GM12878 (cell line): ENCODE measurements at places on chromosomes 1 and 21.

DNA sequence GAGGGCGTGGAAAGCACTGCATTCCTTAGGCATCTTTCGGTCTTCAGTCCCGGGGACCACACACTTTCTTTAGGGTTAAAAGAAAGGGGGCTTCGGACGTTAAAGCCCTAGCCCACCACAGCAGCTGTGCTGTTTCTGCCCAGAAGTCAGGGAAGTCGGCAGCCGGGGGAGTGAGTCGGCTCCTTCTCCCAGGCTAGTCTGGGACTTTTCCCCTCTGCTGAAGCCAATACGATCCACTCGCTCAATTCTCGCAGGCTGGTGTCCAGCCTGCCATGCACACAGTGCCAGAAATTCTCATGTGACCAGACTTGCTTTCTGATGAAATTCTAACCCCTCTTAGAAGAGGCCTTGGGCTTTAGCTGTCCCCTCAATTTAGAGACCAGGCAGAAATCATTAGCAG is 67.7 kb downstream of the BCAR3 start:
- peaks cover 2% of the 10 kb centered on the region for H3K27me3 ChIP-seq
- no peak for DNase-seq
- H3K36me3 ChIP-seq: no peaks in the 10 kb centered on the region

DNA sequence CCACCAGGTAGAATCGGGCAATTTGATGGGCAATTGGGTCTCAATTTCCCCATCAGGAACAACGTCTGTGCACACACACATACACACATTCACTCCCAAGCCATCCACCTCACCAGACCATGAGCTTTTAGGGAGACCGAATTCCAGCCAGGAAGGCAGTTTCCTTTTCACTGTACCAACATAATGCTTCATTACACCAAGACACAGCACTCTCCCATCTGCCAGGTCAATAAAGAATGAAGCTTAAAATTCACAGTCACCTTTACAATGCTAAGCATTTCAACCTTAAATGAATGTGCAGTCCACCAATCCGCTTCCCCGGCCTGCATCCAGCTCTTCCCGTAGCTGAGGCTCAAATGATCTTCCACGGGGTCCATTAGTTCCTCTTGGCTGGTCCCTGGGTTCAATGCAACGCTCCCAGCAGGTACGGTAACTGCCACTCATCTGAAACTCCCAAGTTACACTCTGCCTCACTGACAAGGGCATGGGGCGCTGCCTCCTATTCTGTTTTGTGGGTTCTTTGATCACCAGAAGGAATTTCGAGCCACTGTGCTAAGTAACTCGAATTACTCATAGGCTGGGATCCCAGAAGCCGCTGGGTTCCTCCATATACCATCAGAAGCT is 105.0 kb downstream of the SIM2 start:
- no peaks in the 10 kb centered on the region for H3K36me3 ChIP-seq
- H3K4me1 ChIP-seq: no peaks in the 10 kb centered on the region
- no peak for DNase-seq
- H3K27me3 ChIP-seq: no peaks in the 10 kb centered on the region
- no peak overlapping the region for H3K4me3 ChIP-seq

- no peak overlapping the region for H3K27ac ChIP-seq
- H3K36me3 ChIP-seq: no peaks in the 10 kb centered on the region; the same call in 1 of the 2 replicates
- no peaks in the 10 kb centered on the region for H3K27me3 ChIP-seq
- no peaks in the 10 kb centered on the region for H3K4me1 ChIP-seq
Observed at GRCh38 chr1:10122926-10123325, 87.4 kb upstream of the KIF1B start.

DNA sequence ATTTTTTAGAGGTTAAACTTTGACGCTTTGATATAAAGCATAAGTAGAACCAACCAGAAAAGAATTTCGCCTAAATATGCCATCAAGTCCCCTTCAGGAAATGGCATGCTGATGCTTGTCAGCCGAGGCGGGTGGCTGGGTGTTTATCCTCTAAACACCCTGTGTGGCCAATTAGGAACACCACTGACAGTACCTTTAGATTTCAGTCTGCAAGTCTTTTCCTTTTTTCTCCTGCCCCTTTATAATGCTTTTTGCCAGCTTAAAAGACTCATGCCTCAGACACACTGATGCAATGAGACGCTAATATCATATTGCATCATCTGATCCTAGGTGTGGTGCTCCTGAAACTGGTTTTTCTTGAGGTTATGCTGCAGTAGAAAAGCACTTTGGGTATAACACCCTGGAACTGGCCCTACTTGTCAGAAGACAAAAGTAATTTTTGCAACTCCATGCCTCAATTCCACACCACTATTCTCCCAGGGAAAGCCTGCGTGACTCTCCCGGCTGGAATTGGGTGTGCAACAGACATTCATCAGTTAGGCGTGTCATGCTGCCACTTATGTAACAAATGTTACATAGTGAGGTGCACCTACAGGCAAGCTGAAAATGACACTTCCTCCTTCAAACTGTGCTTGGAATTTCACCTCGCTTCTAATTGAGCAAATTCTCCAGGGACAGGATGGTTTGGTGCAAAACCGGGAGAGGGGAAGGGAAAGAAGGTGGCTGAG is 2.0 kb upstream of the RCC2 start:
- no peak overlapping the region; the same call in 1 of the 2 replicates for H3K27ac ChIP-seq
- H3K27me3 ChIP-seq: no peaks in the 10 kb centered on the region
- peaks cover 22% of the 10 kb centered on the region for H3K4me1 ChIP-seq
- 0 out of 2 replicates have a peak, but pooled peaks cover under 1% of the 10 kb centered on the region for H3K36me3 ChIP-seq
- H3K4me3 ChIP-seq: 0 out of 2 replicates have a peak overlapping the region, but pooled peaks have one; percentile 28

GRCh38 chr1:107964336-107965109 is 457 bp downstream of the VAV3 start:
- no peaks in the 10 kb centered on the region for H3K27me3 ChIP-seq
- no peaks in the 10 kb centered on the region for H3K36me3 ChIP-seq
- H3K4me3 ChIP-seq: peak overlapping the region; percentile 87
- H3K27ac ChIP-seq: peak overlapping the region; percentile 48; the same call in 1 of the 2 replicates
- DNase-seq: no peak
- peaks cover 10% of the 10 kb centered on the region for H3K4me1 ChIP-seq

- no peaks in the 10 kb centered on the region for H3K4me1 ChIP-seq
- no peak overlapping the region for H3K27ac ChIP-seq
- no peaks in the 10 kb centered on the region for H3K27me3 ChIP-seq
- no peak for DNase-seq
- H3K36me3 ChIP-seq: no peaks in the 10 kb centered on the region
Observed at GRCh38 chr1:70554341-70554740, 143.3 kb downstream of the CTH start.

- peak overlapping the region; percentile 95 for H3K4me3 ChIP-seq
- no peak for DNase-seq
- peaks cover 46% of the 10 kb centered on the region for H3K4me1 ChIP-seq
- peak overlapping the region; percentile 92 for H3K27ac ChIP-seq
Observed at GRCh38 chr1:212952641-212952976, 2.3 kb downstream of the VASH2 start.

DNA sequence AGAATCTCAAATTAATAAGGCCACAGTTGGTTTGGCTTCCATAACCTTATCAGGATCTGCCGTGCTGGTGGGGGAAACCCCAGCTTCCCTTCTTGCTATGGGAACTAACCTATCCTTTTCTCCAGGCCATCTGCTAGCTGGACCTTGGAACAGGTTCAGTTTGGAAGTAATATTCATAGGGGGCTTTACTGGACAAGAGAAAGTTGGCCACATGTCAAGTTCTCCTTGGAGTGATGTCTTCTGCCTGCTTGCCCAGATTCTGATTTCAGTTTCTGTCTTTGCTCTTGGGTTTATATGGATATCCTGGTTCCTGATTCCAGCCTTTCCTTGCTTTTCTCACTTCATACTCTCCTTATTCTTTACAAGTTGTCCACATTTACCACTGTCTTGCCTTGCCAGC is 279.6 kb downstream of the ASTN1 start:
- no peak overlapping the region for H3K27ac ChIP-seq
- H3K4me1 ChIP-seq: no peaks in the 10 kb centered on the region
- no peak overlapping the region for H3K4me3 ChIP-seq
- H3K27me3 ChIP-seq: 0 out of 2 replicates have a peak, but pooled peaks cover 3% of the 10 kb centered on the region

- H3K4me1 ChIP-seq: no peaks in the 10 kb centered on the region
- DNase-seq: no peak
- no peaks in the 10 kb centered on the region for H3K36me3 ChIP-seq
- H3K27ac ChIP-seq: no peak overlapping the region
Observed at GRCh38 chr1:117412472-117412871, 45.2 kb downstream of the MAN1A2 start.

GRCh38 chr1:163094589-163094988 is 25.4 kb downstream of the RGS4 start:
- no peaks in the 10 kb centered on the region for H3K36me3 ChIP-seq
- no peak for DNase-seq
- H3K4me1 ChIP-seq: no peaks in the 10 kb centered on the region
- no peak overlapping the region for H3K27ac ChIP-seq
- H3K27me3 ChIP-seq: no peaks in the 10 kb centered on the region

DNA sequence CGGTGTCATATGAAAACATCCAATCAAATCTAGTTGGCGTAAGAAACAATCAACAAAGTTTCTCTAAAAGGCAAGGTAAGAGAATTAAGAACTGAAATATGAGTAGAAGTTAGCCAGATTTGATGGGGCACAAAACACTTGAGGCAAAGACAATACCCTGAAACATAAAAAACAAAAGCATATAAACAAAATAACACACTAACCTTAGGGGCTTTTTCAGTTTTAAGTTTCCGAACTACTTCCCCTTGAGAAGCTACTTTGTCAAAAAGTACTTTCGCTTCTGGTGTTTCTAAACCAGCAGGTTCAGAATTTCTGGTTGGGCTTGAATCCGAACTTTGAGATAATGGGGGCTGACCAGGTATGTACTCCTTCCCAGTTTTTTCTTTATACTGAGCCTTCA is 57.9 kb downstream of the EPRS1 start:
- DNase-seq: peak; percentile 32
- peaks cover 13% of the 10 kb centered on the region for H3K4me1 ChIP-seq
- no peaks in the 10 kb centered on the region; the same call in 1 of the 2 replicates for H3K36me3 ChIP-seq
- no peaks in the 10 kb centered on the region for H3K27me3 ChIP-seq
- H3K4me3 ChIP-seq: no peak overlapping the region; the same call in 1 of the 2 replicates
- H3K27ac ChIP-seq: peak overlapping the region; percentile 66
